ENCODE measurements at places on chromosomes 7 and 10. TPM values are rescaled to one million over a fixed set of nuclear protein-coding genes. Genes with fewer than 3 reads are reported as not detected.

Gene ITGA8
- 64.9 TPM for total RNA-seq

Gene EPO
- not detected for total RNA-seq

Gene TRIM50
- total RNA-seq: 0.18 TPM

Gene OPTN
- total RNA-seq: 34.4 TPM

Gene MYL10
- 8.8 TPM for total RNA-seq

Gene EBLN1
- total RNA-seq: not detected

Gene MUC3A
- total RNA-seq: 0.35 TPM

Gene RBM17
- 59.4 TPM for total RNA-seq

Gene FGFBP3
- 1.3 TPM for total RNA-seq

Gene CYP2E1
- 1.4 TPM for total RNA-seq

Gene HOXA13
- total RNA-seq: not detected

Gene TBC1D12
- 25.8 TPM for total RNA-seq

Gene CTAGE6
- total RNA-seq: 0.64 TPM

Gene NRCAM
- total RNA-seq: 17.8 TPM

Gene PLEKHS1
- 0.18 TPM for total RNA-seq

Gene ADCYAP1R1
- 1.9 TPM for total RNA-seq

Gene FEZF1
- not detected for total RNA-seq

Gene CAMK2B
- 6.1 TPM for total RNA-seq

Measured in metanephros (tissue), 2 donors.